ENCODE measurements at places on chromosomes 16 and 17. TPM values are rescaled to one million over a fixed set of nuclear protein-coding genes. Genes with fewer than 3 reads are reported as not detected.

Gene CUEDC1
- 26.4 TPM for polyA plus RNA-seq

Gene TACO1
- polyA plus RNA-seq = 9.5 TPM

Gene GAS2L2
- not detected for polyA plus RNA-seq

Gene CYLD
- 10.5 TPM for polyA plus RNA-seq

Gene DNAJA3
- polyA plus RNA-seq = 20.3 TPM

Gene SHCBP1
- 0.04 TPM for polyA plus RNA-seq

Gene MYL11
- polyA plus RNA-seq = 0.30 TPM

Gene NSMCE1
- polyA plus RNA-seq = 37.9 TPM

Gene EPX
- polyA plus RNA-seq = not detected

Gene KCNJ12
- 0.15 TPM for polyA plus RNA-seq

All from pancreas (tissue), 10 donors.